ENCODE measurements at places on chromosomes 6 and 20.
A peak's percentile ranks its signal among the peaks of the same experiment; 100 is the strongest.

DNA sequence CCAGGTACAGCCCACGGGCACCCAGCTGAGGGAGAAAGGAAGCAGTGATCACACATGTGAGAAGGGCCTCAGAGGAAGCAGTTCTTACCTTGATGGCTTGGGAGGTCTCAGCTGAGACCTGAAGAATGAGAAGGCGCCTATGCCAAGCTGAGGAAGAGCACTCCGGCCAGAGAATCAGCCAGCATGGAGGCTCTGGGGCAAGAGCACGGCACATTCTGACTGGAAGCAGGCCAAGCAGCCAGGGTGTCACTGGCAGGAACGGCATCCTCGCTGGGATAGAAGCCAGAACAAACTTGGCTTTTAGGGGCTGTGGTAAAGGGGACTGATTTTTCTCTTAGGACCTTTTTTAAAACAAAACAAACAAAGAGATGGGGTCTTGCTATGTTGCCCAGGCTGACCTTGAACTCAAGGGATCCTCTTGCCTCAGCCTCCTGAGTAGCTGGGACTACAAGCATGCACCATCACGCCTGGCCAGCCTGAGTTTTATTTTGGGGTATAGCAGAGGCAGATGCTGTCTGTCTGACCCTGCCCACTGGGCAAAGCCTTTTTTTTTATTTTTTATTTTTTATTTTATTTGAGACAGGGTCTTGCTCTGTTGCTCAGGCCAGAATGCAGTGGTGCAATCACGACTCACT is 17.6 kb downstream of the GHRH start:
- no peak for DNase-seq

DNA sequence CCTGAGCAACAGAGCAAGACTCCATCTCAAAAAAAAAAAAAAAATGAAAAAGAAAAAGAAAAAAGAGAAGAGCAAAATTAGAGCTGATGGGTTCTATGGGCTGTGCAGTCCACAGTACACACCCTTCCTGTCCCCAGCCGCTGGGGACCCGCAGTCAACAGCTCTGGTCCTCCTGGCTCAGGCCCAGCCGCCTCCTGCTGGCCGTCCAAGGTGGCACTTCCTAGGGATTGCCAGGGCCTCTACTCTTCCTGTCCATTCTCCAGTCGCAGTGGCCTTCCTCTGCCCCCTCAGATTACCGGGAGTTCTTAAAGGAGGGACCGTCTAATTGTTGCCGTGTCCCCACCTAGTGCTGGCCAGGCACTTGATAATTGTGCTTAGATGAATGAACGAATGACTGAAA is 41.7 kb downstream of the TMEM242 start:
- DNase-seq: peak; percentile 84

GRCh38 chr6:1285556-1285955 is 26.3 kb upstream of the FOXQ1 start:
- DNase-seq: no peak

DNA sequence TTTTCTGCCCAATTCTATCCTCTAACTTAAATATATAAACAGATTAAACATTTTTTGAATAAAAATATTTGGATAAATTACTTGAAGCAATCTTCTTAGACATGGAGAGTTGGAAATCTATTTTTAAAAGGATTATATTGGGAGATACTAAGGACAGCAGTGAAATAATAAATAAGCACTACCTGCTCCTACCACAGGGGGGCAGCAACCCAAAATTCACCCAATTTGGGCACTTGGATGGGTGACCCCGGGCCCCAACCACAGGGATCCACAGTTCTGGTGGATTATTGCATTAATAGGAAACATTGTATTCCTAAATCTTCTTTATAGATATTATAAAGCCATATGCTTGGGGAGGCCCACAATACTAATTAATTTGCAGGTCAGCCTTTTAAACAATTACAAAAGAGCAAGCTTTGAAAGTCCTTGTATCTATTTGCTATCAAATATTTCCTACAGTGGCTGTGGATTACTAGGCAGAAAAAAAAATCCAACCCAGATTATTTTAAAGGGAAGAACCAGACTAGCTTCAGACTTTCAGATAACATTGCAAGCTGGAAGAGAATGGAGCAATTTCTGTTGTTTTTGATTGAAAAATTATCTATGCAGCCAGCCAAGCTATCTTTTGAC is 66.4 kb upstream of the PDE10A start:
- no peak for DNase-seq

GRCh38 chr6:35400901-35401311 is 51.2 kb upstream of the FANCE start:
- no peak for DNase-seq

DNA sequence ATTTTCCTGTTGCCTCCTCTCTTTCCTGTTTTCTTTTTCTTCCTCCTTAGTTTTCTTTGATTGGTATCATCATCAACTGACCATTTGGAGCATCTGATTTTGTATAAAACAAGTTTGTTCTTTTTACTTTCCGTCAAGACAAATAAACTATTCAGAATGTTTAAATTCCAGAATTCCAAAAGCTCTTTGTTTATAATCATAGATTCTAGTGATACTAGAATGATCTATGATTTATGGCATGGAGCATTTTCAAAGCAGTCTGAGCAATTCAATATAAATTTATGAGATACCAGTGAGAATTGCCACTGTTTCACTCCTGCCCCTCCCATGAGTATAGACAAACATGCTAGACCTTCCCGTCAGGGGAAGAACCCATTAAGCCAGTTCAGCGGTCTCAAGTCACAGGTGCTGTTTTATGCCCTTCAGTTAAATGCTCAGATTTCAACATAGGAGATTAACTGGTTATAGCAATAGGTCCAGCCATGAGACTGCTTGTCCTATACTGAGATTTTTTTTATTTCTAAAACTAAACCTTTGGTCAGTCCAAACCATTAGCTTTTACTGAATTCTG is 60.7 kb downstream of the GRIK2 start:
- no peak for DNase-seq
